GM04503 (cell line): ENCODE measurements at places on chromosomes 5 and 9.
A peak's percentile ranks its signal among the peaks of the same experiment; 100 is the strongest.

DNA sequence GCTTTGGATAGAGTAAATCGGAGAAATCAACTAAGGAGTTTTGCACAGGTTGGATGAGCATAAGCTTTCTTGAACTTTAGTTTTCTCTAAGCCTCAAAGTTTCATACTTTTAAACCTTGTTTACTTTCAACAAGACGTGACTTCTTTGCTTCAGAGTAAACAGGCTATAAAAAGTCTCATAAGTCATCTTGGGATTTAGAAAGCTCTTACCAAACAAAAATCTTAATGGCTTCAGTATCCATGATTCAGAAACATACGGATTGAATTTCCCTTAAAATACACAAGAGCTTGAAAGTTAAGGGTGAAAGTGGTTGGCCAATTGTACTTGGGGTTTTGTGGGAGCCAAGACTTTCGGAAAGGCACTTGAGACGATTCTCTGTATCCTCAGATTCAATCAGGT is 270.9 kb upstream of the ANKH start:
- DNase-seq: no peak

DNA sequence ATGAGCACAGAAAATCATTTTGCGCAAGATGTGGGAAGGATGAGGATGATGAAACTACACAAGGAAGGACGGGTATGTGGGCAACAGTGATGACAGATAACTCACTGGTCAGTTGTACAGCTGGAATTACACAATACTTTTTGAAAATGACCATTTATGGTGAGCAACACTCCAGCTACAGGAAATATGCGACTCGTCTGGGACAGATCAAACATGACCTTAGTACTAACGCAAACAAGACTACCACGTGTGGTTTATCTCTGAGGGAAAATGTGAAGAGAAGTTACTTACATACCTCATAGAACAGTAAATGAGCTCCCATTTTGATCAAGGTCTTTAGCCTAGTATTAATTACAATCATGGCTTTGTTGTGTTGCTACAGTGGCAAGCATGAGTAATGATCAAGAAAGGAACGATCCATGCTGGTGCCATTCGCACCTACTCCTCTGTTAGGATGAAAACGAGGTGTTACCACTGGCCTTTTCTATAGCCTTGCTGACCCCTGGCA is 456.9 kb downstream of the BNC2 start:
- peak; percentile 90 for DNase-seq

- DNase-seq: no peak
These were observed 414.1 kb downstream of the ACTL7B start for GRCh38 chr9:108441726-108442125.

DNA sequence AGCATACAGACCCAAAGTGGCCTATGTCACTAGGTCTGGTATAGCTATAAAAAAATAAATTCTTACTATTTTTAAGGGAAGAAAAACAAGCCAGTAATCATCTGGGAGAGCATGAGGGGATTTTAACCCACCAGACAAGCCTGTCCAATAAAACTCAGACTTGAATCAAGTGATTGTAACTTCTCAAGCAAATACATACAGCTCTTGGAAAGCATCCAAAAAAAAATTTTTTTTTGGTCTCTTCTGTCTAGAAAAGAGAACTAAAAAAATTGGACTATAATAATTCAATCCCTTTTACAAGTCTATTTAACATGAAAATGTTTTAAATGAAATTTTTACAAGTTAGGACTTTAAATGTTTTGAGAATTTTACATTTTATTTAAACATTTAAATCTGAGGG is 61.7 kb downstream of the FBXL17 start:
- no peak for DNase-seq

DNA sequence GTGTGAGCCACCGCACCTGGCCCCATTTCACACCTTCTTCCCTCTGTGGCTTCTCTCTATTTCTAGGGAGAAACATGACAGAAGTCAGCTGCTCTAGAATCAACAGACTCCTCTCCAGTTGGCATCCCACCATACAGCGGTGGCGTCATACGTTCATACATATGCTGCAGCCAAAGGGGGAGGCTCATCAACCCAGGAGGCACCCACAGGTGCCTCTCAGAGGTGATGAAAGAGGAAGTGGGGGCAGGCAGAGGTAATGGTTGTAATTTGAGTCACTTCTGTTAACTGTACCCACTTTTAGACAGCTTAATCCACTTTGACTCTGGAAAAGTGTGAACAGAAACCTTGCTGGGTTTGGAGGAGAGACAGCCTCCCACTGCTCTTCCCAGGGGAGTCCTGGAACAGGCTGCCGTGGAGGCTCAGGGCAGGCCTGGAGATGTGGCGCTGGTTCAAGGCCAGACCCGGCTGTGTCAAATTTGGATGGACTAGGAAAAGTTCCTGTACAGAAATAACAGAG is 47.3 kb upstream of the SUB1 start:
- DNase-seq: no peak

DNA sequence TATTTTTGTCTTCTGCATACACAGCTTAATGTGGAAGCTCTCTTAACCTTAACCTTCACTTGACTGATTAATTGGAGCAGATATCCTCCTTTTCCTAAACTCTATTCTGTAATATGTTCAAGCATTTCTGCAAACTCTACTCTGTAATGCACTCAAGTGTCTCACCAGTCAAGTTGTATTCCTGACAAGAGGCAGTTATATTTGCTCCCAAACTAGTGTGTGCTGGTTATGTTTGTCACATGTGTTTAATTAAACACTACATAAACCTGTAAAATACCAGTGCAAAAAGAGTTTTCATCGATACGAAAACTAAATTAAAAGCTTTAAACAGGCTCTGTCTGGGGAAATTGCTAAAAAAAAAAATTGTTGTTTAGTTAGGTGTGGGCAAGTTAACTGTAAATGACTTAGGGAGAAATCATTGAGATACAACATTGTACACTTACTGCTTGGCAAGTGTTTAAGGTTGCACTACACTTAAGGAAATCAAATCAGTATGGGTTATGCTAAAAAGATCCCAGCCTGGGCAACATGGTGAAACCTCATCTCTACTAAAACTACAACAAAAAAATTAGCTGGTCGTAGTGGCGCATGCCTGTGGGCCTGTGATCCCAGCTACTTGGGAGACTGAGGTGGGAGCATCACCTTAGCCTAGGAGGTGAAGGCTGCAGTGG is 6.7 kb downstream of the FAF2 start:
- DNase-seq: no peak

- DNase-seq: no peak
These were observed 5.9 kb upstream of the DENND4C start for GRCh38 chr9:19224563-19224962.

GRCh38 chr9:98275159-98275558 is 19.7 kb upstream of the TBC1D2 start:
- DNase-seq: no peak

DNA sequence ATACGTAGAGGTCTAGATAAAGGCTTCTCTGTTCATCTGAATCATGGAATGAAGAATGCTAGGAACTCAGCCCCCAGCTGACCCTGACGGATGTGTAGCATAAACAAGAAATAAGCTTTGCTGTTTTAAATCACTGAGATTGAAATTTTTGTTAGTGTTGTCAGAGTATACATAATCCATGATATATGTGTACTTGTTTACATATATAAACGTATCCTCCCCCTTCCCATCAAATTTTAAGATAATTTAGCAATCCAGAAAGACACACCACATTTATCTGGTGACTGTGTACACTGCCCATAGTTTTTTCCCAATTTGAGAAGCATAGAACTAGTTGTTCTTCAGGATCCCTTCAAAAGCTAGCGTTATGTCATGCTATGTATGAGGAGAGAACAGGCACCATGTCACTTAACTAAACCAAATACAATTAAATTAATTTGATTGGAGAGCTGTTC is 80.8 kb upstream of the OSMR start:
- DNase-seq: no peak

DNA sequence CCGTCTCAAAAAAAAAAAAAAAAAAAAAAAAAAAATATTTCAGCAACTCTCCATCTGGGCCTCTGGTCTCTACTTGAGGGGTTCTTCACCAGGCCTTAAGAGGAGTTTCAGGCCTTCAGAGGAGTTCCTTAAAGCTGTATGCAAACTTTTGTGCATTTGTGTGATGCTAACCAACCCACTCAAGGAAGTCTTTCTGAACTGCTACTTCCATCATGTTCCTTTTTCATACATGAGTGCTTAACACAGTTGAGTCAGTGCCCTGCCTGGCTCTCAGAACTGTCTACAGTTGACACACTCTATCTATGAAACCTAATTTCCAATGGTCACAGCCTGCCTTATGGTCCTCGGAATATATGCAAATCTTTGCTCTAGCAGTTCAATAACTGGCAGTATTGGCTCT is 146.5 kb downstream of the MEF2C start:
- DNase-seq: no peak

GRCh38 chr9:4147476-4148230 is 152.2 kb downstream of the GLIS3 start:
- DNase-seq: no peak

DNA sequence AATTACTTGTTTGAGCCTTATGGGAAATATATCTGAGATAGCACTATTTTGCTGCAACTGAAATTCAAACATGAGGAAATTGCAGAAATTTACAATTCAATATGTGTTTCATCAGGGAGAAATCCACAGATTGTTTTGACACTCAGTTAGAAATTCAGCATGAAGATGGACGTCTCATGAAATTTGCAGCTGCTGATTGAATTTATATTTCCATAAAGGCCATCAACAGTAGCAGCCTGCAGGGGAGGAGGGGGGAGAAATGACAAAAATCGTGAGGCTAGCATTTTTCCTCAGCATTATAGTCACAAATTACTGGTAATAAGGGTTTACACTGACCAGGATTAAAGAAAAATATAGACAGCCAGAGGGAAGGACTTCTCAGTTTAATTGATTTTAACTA is 81.0 kb downstream of the NDUFAF2 start:
- no peak for DNase-seq

GRCh38 chr9:77595426-77596095 is 52.6 kb downstream of the GNA14 start:
- no peak for DNase-seq

DNA sequence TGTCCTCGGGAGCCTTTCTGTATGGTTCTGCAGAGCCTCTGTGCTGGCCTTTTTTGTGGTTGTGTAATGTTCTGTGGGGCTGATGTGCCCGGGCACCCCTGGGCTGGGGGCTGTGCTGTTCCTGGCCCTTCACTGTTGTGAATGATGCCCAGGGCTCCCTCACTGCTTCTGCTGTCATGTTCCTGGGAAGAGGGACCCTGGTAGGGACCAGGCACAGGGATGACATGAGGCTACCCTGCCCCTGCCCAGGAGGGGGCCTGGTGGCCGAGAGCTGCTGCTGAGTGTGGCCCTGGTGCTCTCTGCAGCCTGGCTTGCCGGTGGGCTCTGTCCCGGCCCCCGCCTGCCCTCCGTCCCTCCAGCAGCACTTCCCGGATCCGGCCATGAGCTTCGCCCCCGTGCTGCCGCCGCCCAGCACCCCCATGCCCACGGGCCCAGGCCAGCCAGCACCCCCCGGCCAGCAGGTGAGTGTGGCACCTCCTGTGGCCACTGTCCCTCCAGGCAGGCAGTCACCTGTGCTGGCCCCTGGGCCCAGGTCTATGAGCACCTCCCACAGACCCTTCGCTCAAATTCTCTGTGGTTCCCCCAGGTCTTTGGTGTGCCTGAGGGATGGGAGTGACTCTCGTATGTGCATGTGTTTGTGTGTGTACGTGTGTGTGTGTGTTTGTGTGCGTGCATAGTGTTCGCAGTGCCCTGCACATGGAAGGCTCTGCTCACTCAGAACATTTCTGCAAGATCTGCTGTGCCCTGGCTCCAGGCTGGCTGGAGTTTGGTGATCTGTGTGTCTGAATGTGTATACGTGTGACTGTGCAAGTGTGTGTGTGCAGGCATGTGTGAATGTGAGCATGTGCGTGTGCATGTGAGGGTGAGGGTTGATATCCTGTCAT is 72.3 kb downstream of the WNK2 start:
- DNase-seq: no peak

DNA sequence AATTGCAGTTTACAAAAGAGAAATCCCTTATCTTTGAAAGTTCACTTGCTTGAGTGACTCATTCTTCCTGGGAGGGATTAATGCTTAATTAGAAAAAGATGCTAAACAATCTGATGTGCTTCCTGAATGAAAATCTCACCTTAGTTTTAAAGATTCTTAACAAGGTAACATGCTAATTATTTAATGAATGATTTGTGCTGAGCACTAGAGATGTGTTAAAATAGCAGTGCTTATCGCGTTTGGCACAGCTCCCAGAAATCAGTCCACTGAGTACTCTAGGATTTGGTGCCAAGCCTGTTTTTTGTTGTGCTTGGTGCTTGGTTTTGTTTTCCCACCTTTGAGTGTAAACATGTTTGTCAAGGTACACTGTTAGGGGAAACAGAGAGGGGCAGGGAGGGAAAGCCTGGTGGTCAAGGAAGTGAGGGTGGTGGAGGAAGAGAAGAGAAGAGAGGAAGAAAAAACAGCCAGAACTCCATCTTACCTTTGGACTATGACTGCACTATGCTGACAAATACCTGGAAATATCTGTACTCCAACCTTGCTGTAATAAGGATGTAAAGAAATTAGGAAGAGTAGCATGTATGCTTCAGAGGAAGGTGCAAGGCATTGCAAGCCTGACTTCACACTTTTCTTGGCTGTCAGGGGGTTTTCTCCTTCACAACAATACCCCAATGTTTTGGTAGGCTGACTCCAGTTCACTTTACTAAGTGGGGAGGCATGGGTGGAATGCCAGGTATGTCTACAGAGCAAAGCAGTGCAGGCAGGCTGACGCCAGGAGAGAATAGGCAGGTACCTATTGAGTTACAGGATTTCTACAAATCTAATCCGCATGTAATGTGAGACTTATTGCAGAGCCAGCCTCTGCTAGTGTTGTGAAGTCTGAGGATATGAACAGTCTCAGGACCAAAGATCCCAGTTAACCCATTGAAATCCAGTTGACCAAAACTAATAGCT is 157.2 kb upstream of the ISL1 start:
- DNase-seq: no peak

GRCh38 chr5:66186108-66186507 is 42.0 kb downstream of the SREK1 start:
- DNase-seq: no peak

GRCh38 chr9:79574781-79575180 is 3.0 kb downstream of the TLE4 start:
- no peak for DNase-seq

GRCh38 chr9:14269916-14270315 is 44.0 kb downstream of the NFIB start:
- DNase-seq: no peak

GRCh38 chr5:73304381-73304780 is 131.4 kb downstream of the TMEM174 start:
- peak; percentile 46 for DNase-seq

- DNase-seq: no peak
These were observed 27.0 kb upstream of the ERGIC1 start for GRCh38 chr5:172806897-172807672.

- no peak for DNase-seq
These were observed 275.4 kb downstream of the EPB41L4A start for GRCh38 chr5:112143690-112144089.

GRCh38 chr5:68272289-68272688 is 56.7 kb downstream of the PIK3R1 start:
- DNase-seq: no peak
